Fibroblast of skin of right biceps (primary cell): ENCODE measurements at places on chromosomes 4 and X.

- DNase-seq = no peak
Observed at GRCh38 chr4:174689618-174690017, 139.4 kb downstream of the GLRA3 start.

DNA sequence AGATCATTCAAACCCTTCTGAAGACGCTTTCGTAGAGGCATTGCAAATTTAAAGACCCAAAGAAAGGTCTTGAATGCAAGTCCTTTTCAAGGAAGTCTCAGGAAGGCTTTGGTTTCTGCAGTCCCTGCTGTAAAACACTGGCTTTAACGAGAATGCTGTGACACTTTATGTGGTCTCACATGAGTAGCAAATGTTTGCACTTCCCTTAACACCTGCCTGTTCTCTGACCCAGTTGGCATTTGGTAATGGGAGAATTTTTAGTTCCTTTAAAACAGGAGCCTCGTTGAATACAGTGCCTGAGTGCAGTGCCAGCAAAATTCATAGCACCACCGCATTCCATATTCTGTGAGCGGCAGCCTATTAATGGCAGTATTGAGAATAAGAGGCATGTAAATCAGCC, 330.5 kb upstream of the PRKX start:
- no peak for DNase-seq

DNA sequence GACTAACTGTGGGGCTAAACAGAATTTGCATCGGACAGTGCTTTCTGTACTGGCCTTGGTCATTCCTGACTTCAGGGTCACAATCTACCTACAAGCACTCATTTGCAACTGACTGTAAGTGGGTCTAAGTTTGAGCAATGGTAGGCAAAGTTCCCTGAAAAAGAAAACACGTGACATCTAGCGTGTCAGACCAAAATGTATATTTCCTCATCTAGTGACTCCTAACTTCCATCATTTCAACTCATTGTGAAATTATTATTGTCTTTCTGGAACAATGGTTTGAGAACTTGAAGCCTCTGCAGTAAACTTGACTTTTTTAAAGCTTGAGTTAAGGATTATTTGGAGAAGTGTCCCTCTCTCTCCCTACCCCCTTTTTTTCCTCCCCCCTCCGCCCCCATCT, 113.6 kb downstream of the MID1 start:
- DNase-seq = no peak

GRCh38 chrX:41499195-41499594, 52.1 kb downstream of the NYX start:
- no peak for DNase-seq

GRCh38 chr4:27011401-27011800, 150.8 kb downstream of the STIM2 start:
- no peak for DNase-seq
